ENCODE measurements at places on chromosomes 11 and 22. TPM values are rescaled to one million over a fixed set of nuclear protein-coding genes. Genes with fewer than 3 reads are reported as not detected.

- DNase-seq = no peak
These were observed 73.4 kb downstream of the LINC01488 start for GRCh38 chr11:69554849-69555248.

DNA sequence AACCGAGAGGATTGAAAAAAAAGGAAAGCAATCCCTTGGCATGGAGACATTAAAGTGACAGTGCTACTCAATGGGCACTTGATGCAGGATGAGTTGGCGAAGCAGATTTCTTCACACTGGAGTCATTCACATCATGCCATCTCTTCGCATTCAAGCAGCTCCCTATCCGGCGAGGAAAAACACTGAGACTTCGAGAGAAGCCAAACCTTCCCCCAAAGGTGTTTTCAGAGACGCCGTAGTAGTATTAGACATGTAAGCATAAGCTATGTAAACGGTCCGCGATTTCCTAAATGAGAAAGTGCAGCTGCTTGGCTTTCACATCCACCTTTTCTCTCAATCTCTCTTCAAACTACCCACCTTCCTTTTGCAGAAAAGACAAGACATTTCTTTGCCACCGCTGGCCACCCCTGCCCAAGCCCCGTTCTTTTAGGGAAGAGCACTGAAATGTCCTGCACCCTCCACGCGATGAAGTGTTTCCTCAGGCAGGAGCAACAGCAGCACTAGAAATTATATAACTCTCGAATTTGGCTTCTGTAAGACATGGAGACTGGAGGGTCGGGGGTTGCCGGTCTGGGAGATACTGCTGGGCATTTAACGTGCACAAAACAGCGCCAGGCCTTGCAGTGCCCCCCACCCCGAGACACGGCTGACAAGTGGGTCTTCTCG, at the start of gene DLG2:
TSS of gene DLG2 (minus strand) at position 13 of the 666 bp plus-strand sequence.
- peak; percentile 32 for DNase-seq

GRCh38 chr11:93487032-93487483, 56.1 kb downstream of the SMCO4 start:
- peak; percentile 2 for DNase-seq

DNA sequence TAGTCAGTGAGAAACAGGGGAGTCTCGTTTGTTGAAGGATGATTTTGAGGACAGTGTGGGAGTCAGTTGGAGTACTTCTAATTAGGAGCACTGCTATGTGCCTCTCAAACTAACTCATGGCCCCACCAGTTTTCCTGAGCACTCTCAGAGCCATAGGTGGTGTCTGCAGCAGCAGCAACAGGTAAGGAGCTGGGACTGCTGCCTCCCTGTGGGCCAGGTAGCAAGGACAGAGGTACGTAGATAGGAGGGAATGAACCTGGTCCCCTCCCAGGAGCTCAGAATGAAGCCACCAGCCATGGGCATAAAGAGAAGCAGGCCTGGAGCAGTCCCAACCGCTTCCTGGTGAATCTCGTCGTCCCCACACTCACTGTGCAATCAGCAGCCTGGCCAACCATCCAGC, 183.4 kb downstream of the BUD13 start:
- DNase-seq = no peak

GRCh38 chr11:59918987-59919589, 19.1 kb upstream of the OOSP1 start:
- peak; percentile 79 for DNase-seq

- DNase-seq = no peak
These were observed 272.7 kb upstream of the CADM1 start for GRCh38 chr11:115776916-115777315.

- no peak for DNase-seq
These were observed 620 bp upstream of the TUBGCP6 start for GRCh38 chr22:50245214-50246072.

DNA sequence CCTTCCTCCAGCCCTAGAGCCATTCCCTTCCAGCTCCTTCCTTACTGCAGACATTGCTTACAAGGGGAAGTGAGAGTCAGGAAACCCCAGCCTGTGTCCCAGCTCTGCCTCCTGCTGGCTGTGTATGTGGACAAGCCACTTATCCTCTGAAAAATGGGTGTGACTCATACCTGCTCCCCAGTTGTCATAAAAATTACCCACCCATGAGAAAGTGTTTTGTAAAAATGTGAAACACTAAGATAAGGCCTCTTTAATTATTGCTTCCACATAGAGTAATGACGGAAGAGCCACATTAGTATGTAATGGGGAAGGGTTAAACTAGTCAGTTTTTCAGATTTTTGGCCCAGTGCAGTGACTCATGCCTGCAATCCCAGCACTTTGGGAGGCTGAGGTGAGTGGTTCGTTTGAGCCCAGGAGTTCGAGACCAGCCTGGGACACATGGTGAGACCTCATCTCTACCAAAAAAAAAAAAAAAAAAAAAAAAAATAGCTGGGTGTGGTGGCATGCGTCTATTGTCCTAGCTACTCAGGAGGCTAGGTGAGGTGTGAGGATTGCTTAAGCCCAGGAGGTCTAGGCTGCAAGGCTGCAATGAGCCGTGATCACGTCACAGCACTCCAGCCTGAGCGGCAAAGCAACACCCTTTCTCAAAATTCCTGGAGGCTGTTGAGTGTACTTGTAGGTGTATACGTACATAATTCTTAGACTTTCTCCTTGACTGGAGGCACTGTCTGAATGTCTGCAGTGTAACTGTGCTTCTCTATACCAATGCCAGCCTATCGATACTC, 84.9 kb downstream of the CTTN start:
- peak; percentile 98 for DNase-seq

DNA sequence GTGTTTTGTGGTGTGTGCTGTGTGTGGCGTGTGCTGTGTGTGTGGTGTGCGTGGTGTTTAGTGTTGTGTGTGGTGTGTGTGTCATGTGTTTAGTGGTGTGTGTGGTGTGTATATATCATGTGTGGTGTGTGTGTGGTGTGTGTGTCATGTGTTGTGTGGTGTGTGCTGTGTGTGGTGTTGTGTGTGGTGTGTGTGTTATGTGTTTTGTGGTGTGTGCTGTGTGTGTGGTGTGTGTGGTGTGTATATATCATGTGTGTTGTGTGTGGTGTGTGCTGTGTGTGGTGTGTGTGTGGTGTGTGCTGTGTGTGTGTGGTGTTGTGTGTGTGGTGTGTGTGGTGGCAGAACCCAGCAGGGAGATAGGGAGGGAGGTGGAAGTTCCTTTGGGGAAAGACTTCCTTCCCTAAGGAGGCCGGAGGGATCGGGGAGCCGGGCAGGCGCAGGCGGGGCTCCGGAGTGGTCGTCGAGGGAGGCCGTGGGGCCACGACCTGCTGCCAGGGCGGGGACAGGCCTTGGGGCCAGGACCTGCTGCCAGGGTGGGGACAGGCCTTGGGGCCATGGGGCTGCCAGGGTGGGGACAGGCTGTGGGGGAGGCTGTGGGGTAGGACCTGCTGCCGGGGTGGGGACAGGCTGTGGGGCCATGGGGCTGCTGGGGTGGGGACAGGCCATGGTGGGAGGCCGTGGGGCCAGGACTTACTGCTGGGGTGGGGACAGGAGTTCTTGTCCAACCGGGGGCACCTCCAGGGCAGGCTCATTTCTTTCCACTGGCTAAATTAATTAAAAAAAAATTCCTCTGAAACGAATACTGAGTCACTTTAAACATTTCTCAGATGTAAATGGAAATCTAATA, 15.2 kb downstream of the PIM3 start:
- DNase-seq = no peak

DNA sequence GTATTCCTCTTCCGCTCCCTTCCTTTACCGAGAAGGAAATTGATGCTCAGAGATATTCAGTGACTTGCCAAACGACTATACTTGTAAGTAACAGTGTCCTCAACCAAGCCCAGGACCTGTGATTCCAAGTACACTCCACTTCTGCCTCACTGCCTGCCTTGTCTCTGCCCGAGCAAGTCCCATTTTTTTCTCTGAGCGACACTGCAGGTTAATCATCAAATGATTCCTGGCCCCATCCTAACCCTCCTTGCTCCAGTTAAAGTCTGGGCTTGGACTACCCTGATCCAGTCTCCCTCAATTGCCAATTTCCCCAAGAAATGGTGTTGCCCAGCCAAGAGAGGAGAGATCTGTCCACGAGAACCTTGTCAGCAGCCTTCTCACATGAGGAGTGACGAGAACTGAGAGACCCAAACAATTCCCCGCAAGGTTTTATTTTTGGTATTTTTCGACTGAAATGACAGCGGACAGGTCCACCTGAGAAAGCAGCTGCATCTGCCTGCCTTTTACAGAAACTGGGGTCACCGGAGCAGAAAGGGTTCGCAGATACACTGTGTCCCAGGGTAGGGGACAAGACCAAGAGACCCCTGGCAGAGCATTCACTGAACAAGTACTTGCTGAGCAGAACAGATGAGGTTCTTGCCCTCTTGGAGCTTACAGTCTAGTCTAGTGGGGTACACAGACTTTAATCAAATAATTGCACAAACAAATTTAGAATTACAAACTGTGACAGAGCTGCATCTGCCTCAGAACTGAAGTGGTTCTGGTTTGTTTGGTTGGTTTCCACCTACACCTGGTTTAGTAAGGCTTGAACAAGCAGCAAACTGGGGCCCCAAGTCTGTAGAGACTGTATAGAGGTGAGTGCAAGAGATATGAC, 11.4 kb downstream of the POU2AF1 start:
- DNase-seq = no peak

DNA sequence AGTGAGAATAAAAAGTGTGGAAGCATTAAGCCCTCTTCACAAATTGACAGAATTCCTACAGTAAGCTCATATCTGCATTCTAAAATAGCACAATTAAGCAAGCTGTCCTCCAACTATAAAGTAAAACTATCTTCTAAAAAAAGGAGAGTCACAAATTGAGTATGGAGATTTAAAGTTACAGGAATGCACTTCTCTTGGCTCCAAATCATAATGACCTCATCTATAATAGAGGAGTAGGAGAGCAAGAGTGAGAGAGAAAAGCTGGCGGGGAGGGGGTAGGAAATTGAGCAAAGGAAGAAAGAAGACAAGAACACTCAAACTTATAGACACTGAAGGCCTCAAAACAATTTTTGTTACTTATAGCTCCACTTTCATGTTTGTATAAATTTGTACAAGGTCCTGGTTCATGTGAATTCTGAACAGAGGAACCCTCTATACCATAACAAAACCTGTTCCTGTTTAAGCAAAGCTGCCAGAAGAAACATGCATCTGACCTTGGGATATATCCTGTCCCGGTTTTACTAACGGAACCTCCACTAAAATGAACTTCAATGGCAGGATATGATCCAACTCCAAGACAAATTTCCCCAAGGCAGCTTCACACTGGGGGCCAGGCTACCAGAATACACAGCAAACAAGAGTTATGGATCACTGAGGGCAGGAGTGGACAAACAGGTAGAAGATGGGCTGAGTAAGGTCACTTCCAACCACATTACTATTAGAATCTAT, 37.2 kb downstream of the SLC35F2 start:
- no peak for DNase-seq

- DNase-seq = no peak
These were observed 5.9 kb downstream of the SLC17A6 start for GRCh38 chr11:22344081-22344480.

DNA sequence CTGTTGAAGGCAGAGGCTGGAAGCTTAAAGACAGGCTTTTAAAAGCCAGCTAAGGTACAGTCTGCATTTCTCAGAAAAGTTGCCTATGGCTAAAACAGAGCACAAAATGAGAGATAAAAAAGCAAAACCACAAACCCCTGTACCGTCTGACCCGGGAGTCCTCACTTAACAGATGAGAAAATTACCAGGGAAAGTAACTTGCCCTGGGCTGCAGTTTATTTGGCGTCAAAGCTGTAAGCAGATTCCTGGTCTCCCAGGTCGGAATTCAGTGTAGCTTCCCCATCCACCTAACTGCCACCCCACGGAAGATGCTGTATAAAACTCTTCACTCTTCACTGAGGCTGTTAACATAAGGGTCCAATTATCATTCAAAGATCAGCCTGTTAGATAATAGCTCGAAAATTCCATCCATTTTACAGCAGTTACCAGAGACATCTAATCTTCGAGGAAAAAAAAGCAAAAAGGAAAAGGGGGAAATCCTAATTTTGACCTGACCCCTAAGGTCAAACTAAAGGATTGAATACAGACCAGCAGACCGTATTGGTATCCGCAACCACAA, 1.5 kb downstream of the TCF20 start:
- DNase-seq = no peak

- peak; percentile 10 for DNase-seq
These were observed 7.7 kb upstream of the SLC1A2 start for GRCh38 chr11:35427071-35427470.

GRCh38 chr22:38758276-38758945, 2.6 kb upstream of the SUN2 start:
- no peak for DNase-seq

- DNase-seq = no peak
These were observed 50.1 kb upstream of the FLI1 start for GRCh38 chr11:128643661-128644317.

GRCh38 chr11:78427615-78428265, 10.1 kb upstream of the GAB2 start:
- no peak for DNase-seq

DNA sequence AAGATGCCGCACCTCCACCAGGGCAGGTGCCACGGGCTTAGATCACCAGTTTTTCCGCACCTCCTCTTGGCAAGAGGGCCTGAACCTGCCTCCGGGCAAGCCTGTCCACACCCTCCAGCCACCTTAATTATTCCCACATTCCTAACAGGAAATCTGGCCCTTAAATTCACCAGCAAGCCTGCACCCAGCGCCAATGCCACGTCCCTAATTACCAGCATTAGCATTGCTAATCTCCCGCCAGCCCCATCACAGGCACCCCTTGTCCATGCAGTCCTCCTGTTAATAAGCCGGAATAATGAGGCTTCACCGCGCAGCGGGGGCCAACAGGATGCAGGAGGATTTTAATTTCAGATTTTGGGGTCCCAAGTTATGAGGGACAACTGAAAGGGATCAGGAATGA, 69.7 kb downstream of the PHF21B start:
- DNase-seq = no peak

GRCh38 chr11:35133656-35134055, 5.3 kb upstream of the CD44 start:
- DNase-seq = no peak

DNA sequence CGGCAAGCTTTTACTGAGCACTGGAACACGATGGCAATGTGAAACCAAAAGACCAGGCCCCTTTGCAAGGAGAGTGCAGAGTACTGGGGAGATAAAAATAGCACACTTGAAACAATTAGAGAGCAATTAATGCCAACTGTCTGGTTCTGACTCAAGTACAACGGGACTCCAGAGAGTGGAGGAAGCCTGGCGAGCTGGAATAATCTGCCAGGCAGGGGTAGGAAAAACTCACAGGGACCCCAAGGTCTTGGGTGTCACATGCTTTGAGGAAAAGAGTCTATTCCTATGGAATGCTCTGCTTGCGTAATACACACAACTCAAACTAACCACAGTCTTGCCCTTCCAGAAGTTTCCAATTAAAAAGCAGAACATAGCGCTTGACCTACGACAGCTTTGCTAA, 113.0 kb upstream of the CLMP start:
- no peak for DNase-seq

GRCh38 chr22:50445880-50446707, 28.7 kb downstream of the SBF1 start:
- no peak for DNase-seq

MTMR2 gene
- 21.8 TPM for total RNA-seq

GUCY1A2 gene
- 0.07 TPM for total RNA-seq

ENDOD1 gene
- 0.96 TPM for total RNA-seq

SMIM35 gene
- not detected for total RNA-seq

OR8D4 gene
- not detected for total RNA-seq

PGM2L1 gene
- 10.4 TPM for total RNA-seq

LDLRAD3 gene
- total RNA-seq = 10.7 TPM
